Activated naive CD4-positive, alpha-beta T cell treated with Interleukin-2 at 50 U/mL for 16 hours (primary cell): ENCODE measurements at places on chromosomes 16 and 17.

DNA sequence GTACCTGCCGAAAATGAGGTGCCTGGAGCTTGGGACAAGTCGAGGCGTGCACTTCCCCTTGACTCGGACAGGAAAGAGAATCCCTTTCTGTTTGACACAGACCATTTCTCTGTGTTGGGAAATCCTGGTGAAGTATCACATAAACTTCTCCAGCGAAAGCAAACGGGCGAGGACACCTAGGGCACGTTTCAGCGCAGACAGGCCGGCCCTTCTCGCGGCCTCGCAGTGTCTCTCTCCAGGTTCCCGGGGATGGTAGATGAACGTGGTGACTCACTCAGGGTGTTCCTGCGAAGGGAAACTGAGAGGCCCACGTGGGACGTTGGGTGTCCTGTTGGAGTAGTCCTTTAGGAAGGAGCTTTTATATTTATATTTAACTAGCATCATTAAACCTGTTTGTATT is 36.3 kb upstream of the ZNF750 start:
- DNase-seq: no peak

GRCh38 chr17:80887639-80888175 is 103.9 kb upstream of the CHMP6 start:
- DNase-seq: no peak

DNA sequence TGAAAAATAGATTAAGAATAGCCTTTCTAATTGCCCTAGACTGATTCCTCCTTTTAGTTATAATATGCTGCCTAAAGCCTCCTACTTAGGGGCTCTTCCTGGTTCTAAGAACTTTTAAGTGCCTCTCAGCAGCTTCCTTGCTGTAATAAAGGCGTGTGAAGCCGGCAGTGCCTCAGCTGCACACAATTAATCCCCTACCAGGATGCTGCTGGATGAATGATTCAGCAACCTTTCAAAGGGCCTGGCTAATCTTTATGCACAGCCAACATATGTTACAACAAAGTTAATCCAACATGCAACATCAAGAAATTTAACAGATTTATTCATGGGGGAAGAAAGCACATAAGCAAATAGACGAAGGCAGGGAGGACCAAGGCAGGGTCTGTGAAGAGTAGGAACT is 145.2 kb downstream of the PMP22 start:
- DNase-seq: no peak

GRCh38 chr17:73497721-73498120 is 146.5 kb downstream of the SDK2 start:
- no peak for DNase-seq

GRCh38 chr17:31579265-31579664 is 187.8 kb downstream of the RAB11FIP4 start:
- no peak for DNase-seq
